Left ventricle myocardium superior (tissue), 1 donor: ENCODE measurements at places on chromosomes 1 and 21.
A peak's percentile ranks its signal among the peaks of the same experiment; 100 is the strongest.

GRCh38 chr1:18004278-18004677, 103.3 kb upstream of the IGSF21 start:
- DNase-seq, result no peak

GRCh38 chr1:117646007-117646811, 40.4 kb downstream of the TENT5C start:
- no peak for DNase-seq

DNA sequence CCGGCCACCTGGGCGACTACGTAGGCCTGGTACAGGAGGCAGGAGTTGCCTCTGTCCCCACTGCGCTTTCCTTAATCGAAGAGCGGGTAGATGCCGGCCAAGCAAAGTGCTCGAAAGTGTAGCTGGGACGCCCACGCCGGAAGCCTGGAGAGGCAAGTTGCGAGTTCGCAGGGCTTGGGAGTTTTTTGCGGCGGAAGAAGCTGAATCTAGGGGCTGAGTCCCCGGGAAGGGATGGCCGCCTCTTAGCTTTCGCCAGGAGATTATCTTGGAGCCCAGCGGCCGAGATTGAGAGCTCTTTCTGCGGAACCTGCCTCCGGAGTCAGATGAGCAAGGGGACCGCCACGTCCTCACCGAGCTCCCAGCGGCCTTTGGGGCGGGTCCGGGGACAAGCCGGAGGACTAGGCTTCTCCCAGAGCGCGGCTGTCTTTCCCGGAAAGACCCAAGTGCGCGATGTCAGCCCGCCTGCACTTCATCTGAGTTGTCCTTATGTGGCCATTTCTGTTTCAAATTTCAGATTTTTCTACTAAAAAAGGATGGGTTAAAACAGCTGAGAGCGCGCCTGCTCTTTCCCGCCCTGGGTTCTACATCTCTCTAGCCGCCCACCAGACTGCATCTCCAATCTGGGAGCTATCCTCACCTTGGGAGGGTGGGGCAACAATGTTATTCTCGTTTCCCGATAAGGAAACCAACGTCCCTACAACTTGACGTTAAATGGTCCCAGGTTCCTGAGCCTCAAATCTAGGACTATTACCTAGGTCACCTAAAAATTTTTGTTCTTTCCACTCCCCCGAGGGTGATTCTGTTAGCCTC, 12.4 kb upstream of the TBX15 start:
- peak; percentile 37 for DNase-seq

DNA sequence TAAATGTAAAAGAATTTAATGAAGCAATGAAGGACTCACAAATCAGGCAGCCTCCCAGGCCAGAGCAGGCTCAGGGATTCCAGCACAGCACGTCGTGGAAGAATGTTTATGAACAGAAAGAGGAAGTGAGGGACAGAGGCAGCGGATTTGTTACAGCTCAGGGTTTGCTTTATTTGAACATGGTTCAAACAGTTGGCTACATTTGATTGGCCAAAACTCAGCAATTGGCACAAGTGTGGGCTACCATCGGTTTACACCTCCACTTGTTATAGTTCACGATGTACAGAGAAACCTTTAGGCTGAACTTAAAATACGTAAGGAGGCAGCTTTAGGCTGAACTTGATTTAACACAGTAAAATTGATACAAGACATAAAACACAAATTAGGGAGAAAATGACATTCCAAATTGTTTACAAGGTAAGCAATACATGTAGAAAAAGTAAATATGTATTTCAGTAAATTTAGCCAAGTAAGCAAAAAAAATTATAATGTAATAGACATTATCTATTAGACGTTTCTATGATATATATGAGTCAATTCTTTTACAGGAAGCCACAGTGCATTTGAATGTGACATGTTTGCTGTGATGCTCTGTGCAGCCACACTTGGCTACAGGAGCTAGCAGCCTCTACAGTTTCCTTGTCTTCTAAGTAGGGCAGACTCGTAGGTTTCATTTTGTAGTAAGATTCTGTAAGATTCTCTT, 126.5 kb downstream of the ADSS2 start:
- no peak for DNase-seq

- DNase-seq, result peak; percentile 83
Measured at GRCh38 chr1:226110249-226111097, 48.0 kb downstream of the H3-3A start.

- DNase-seq, result no peak
Measured at GRCh38 chr1:109441069-109441468, 14.8 kb upstream of the PSMA5 start.

- peak; percentile 56 for DNase-seq
Measured at GRCh38 chr1:201791779-201792173, 37.2 kb upstream of the IPO9 start.

GRCh38 chr1:103584537-103584936, 13.1 kb downstream of the AMY2B start:
- no peak for DNase-seq

DNA sequence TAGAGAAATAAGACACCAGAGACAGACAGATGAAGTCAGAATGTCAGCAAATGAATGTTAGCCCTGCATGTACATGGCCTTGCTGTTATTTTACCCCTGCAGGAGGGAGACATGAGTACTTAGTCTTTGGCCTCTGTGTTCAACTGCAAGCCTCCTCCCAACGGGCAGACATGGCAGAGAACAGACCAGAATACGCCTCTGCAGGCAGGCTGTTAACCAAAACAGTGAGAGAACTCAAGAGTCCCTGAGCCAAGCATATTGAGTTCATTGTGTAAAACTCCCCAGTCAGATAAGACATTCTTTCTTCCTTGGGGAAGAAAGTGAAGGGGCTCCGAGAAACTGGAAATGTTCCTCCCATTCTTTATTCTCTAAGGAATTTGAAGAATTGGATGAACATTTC, 150.9 kb downstream of the PHTF1 start:
- DNase-seq, result no peak

DNA sequence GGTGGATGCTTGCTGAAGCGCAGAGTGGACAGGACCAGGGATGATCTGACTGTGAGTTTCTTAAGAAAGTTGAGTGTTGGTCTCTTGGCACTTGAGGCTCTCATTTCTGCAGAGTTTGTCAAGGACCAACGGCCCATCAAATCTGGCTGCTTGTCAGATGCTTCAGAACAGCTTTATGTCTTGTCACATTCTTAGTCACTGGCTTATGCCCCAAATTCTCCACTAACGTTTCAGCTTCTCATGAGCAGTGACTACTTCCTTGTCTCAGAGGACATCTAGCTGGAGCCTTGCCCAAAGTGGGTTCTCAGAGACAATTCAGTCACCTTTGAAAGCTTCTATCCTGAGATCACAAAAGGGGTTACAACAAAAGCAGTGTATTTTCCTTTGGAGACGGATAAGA, 92.3 kb downstream of the ST6GALNAC5 start:
- DNase-seq, result no peak

DNA sequence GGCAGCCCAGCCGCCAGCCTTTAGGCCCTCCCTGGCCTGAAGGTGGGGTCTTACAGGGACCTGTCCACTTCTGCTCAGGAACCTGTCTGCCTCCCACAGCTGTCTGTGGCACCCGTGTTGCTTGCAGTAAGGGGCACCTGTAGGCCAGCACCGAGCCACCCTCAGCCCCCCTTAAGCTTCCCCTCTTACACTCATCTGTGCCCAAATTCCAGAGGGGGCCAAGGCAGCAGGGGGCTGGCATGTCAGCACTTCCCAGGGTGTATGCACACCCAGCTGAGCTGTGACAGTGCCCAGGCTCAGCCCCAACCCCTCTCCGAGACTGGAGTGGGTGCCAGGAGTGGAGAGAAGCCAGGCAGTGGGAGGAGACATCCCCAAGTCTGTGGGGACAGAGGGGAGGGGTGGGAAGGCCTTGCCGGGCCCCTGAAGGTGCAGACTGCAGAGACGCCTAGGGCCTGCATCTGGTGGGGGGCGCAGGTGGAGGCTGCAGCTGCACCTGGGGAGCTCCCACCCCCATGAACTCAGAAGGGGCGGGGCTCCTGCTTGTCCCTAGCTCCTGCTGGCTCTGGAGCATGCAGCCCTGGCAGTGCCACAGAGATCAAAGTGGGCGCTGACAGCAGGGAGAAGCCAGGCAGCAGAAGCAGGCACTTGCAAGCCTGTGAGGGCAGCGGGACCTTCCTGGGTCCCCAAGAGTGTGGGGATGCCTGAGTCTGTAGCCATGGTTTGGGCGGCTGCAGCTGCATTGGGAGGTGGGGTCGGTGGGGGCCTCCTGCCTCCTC, 5.4 kb upstream of the SLC2A7 start:
- DNase-seq, result peak; percentile 83

DNA sequence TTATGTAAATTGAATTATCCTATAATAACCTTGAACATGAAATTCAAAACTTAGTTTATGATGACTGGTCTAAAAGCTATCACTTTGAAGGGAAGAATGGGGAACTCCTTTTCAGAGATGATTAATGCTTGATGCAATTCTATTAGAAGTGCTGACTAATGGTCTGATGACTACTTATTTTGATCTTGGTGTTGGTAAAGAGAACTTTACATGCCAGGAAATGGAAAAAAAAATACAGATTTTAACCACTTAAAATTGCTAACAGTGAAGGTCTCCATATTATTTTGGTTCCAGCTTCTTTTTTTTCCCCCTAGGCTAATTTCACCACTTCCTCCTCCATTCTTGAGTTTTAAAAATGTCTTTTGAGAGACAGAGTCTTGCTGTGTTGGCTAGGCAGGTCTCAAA, 22.9 kb downstream of the S1PR1 start:
- DNase-seq, result no peak

- no peak for DNase-seq
Measured at GRCh38 chr21:32007456-32007855, 134.6 kb downstream of the HUNK start.

DNA sequence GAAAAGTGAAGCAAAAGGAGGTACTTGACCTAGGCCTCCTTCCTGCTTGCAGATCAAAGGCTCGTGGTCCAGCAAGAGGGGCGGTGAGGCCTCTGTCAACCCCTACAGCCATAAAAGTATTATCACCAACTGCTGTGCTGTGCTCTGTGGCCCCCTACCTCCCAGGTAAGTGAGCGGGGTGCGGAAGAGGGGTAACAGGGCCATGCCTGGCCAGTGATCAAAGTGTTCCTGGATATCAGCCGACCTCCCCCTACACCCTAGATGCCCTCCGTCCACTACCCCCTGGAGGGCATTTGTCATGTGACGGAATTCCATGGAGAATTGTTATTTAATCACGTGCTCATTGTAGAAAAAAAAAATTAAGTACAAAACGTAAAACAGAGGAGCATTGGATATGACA, 10.2 kb upstream of the SFN start:
- no peak for DNase-seq

GRCh38 chr1:174008979-174009378, 13.2 kb downstream of the RC3H1 start:
- DNase-seq, result no peak

DNA sequence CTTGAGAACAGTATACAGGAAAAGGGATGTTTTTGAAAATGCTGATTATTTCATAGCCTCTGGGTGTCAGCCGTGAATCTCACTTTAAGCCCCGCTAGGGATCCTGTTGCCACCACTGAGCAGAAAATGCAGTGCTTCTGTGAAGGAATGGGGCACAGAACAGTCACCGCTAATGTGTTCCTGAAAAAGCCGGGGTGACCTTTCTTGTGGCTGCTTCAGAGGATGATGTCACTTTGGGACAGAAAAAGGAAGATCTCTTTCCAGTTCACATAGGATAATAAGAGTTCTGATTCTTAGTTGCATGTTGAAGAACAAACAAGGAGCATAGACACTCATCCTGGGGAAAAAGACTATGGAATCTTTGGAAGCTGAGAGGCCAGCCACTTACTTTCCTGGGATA, 349.6 kb downstream of the DISC1 start:
- no peak for DNase-seq

DNA sequence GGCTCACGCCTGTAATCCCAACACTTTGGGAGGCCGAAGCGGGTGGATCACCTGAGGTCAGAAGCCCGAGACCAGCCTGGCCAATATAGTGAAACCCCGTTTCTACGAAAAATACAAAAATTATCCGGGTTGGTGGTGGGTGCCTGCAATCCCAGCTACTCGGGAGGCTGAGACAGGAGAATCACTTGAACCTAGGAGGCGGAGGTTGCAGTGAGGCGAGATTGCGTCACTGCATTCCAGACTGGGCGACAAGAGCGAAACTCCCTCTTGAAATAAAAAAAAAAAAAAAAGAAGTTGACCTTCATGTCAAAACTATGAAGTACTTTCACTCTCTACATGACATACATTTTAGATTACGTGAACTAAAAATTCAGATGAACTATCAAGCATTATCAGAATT, 153.7 kb downstream of the COL11A1 start:
- no peak for DNase-seq

DNA sequence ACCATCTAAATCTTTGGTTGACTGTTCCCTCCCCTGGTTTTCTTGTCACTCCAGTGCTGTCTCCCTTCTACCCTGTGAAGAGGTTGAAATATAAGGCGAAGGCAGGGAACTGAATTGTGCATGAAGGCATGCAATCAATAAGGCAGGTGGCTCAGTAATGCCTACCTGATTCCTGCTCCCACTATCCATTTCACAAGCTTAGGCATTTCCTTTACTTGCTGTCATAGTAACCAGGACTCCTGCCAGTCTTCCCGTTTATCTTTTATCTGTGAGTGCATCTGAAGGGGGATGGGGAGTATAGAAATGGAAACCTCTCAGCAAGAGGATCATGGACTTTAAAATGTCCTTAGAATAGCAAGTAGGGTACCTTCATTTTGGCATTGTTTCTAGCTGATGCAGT, 40.5 kb downstream of the MRPS6 start:
- DNase-seq, result no peak

- no peak for DNase-seq
Measured at GRCh38 chr1:54968551-54968950, 11.9 kb upstream of the TMEM61 start.

DNA sequence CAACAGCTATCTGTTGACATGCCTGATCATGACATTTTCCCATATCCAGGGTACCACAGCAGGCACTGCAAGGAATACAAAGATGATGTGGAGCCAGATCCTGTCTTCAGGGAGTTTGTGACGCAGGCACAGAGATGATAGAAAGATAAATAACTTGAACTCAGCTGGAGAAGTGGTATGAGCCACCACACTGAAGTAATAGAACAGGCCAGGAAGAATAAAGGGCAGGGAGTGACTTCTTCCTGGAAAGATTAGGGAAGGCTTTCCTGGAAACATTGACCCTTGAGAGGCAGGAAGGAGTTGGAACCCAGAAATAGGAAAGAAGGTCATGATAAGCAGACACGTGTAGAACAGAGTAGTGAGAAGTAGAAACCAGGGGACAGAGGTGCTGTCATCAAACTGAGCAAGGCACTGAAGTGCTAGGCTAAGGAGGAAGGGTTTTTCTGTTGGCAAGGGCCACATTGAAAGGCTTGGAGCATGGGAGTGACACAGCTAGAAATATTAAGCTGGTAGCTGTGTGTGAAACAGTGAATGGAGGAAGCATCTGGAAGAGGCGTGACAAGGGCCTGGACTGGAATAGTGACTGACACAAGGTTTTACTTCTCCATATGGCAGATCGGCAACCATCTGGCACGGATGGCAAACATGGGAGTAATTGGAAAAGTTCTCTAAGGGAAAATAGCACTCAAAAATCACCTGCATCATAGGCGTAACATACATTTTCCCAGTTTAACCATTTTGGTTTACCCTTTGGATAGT, 68.4 kb downstream of the AK5 start:
- no peak for DNase-seq

GRCh38 chr1:245074232-245074747, 80.5 kb upstream of the KIF26B start:
- DNase-seq, result no peak

- DNase-seq, result no peak
Measured at GRCh38 chr1:156430866-156431265, 61.9 kb downstream of the RHBG start.
